ENCODE measurements at places on chromosomes 11 and 22. TPM values are rescaled to one million over a fixed set of nuclear protein-coding genes. Genes with fewer than 3 reads are reported as not detected.

GRCh38 chr11:43359422-43359818, 700 bp downstream of the TTC17 start:
- DNase-seq, result no peak

DNA sequence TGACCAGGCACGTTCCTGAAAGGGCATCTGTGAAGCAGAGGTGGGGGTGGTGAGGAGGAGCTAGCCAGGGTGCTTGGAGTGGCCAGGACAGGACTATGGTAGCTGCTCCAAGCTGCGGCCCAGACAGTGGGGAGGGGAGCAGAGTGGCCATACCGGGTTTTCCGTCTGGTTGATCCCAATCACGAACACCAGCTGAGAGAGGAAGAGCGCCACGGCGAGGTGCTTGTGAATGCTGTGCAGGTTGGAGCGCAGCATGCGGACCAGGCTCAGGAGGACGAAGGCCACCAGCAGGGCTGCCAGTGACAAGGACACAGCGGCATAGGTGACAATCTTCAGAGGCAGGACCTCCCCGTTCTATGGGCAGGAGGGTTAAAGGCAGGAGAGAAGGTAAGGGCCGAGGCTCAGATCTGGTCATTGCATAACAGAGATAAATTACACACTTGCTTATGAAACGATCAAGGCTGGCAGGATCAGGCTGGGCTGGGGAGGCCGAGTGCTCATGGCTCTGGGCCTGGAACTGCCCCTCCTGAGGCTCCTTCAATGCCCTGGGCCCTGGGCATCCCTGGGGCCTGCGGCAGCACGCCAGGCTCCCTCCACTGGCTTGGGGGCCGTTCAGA, 41.5 kb downstream of the TRMU start:
- no peak for DNase-seq

Gene OAF
- total RNA-seq, result 21.7 TPM

- DNase-seq, result no peak
Measured at GRCh38 chr11:74468058-74468457, 709 bp upstream of the KCNE3 start.

GRCh38 chr11:19574916-19575315, 137.7 kb upstream of the NAV2 start:
- DNase-seq, result no peak

Data from dermis microvascular lymphatic vessel endothelial cell (primary cell).